COR-L47 (cell line): ENCODE measurements at places on chromosomes 3 and 15.

GRCh38 chr3:55668359-55668758 is 181.3 kb upstream of the WNT5A start:
- DNase-seq, result no peak

DNA sequence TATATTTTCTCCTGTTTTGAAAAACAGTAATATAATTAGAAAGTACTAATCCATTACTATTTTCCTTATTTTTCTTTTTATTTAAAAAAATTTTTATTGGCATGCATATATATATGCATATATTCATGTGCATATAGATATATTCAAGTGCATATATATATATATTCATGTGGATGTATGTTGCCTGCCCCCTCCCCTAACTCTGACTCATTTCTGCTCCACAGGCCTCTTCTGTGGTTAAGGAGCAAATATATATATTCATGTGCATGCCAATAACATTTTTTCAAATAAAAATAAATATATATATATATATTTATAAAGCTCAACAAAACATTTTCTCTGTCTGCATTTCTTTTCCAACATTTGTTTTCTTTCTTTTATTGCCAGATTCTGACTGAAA is 13.6 kb upstream of the CORO2B start:
- DNase-seq, result no peak

DNA sequence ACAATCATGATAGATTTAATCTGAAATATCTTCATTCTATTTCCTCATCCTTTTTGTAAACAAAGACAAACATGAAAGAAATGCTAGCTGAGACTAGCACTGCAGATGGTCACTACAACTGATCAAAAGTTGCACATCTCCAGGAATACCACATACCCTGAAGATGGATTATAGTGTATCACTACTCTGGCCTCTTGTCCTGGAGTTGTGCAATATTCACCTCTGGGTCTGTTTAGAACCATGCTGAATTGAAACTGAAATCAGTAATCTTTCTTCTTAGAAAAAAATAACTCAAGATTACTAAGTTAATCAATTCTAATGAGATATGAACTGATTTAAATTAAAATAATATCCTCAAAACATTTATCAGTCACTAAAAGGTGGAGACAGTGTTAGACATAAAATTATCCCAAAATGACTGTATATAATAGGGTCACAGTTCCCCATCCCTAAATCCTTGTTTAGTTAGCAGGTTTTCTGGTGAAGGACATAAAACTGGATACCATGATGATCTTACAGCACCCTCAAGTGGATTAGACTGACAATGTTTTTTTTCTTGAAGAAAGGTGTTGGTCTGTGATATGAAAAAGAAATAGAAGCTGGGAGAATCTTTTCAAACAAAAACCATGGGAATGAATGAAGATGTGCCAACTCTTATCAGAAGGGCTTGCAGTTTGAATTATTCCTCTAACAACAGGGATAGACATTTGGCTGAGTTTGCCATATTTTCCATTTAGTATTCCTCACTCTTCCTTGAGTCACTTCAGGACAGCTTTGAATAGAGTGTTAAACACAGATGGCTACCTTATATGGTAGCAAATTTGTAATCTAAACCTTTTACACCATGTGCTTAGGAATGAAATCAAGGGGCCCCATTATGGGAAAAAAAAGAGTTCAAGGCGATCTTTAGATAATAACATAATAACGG is 7.1 kb upstream of the TTC14 start:
- peak; percentile 53 for DNase-seq

DNA sequence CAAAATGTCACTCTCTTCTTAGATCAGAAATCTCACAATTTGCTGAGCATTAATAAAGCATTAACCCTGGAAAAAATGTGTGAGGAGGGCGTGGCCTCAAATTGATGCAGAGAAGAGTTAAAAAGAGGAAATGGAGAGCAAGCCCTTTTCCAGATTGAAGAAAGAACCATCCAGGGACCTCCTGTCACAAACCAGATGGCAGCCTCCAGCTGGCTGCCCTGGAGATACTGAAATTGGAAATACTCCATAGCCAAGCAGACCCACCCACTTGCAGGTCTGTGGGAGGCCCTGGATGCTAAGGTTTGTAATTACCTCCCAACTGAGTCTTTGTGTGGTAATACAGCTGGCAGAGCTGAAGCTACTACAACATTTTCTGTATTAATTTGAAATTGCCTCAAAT is 214.9 kb downstream of the IL20RB start:
- peak; percentile 65 for DNase-seq

DNA sequence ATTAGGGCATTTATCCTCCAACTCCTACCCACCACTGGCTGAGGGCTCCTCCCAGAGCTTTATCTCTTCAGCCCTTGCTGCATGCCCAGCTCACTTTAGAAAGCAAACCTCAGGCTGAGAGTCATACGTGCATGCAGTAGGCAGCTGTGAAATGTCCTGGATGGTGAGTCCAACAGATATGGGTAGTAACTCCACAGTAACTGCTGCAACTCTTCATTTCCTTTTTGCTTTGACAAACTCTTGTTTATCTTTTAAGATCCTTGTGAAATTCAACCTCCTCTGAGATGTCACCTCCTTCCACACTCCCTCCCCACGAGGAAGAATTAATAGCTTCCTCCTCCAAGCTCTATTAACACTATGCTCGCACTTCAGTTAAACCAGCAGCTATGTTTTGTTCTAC is 35.9 kb upstream of the CTNNB1 start:
- no peak for DNase-seq

DNA sequence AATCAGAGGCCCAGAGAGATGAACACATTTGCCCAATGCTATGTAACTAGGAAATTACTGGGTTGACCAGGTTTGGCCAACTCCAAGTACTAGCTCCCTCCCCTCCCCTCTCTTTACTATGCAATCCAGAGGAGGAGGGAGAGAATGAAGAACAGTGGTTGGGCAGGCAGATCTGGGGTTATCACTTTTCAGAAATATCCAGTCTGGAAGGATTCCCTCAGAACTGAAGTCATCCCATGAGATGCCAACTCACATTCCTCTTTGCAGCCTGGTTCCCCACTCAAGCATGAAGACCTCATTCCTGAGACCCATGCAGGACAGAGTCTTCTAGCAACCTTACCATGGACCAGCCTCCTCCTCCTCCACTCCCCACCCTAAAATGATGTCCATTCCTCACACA is 201.1 kb downstream of the TLE3 start:
- no peak for DNase-seq

DNA sequence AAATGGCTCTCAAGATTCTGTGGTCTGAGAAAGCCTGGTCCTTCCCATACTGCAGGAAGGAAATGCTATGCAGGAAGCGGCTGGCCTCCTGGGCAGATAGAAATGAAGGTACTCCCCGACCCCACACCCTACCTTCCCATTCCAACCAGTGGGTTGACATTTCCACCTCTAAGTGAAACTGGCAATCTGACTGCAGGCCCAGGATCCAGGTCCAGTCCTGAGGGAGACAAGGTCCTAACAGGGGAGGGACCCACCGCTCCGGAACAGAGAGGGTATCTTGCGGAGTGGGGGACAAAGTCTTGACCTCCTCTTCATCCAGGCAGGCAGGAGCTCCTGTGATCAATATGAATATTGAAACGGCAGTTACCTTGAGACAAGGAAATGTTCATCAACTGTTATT is 6.6 kb upstream of the LOXL1 start:
- DNase-seq, result no peak
